ENCODE measurements at places on chromosomes 5 and 9.

DNA sequence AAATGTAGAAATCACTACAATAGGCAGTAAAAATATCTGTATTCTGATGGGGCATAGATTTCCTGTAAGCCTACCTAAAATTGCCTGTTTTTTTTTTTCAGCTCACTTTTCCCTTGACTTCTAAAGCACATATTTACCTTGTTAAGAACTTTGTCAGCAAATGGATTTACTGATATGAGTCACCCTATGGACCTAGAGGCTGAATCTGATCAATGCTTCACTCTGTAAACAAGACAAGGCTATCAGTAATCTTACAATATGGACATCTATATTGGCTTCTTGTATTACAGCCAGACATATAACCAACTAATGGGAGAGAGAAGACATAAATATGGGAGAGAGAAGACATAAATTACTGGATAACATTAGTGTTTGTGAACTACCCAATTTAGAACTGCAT, 792.7 kb upstream of the CHD1 start:
- DNase-seq = no peak

- no peak for DNase-seq
Measured at GRCh38 chr5:168699002-168699401, 119.8 kb upstream of the PANK3 start.

- no peak for DNase-seq
Measured at GRCh38 chr5:158147227-158147626, 288.3 kb upstream of the CLINT1 start.

DNA sequence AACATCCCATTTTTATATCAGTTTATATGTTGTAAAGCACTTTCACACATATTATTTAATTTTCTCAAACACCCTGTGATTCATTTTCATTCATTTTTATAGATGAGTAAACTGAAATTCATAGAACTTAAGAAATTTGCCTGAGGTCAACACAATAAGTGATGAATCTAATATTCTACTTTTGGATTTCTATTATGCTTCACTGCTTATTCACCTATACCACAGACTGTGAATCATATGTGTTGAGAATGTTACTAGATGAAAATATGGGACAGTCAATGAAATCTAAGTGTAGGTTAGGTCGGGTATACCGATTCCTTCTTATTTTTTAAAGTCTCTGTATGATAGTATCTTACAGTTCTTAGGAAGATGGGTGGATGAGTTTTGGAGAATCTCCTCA, 24.8 kb downstream of the CDC37L1 start:
- DNase-seq = no peak

GRCh38 chr5:6596388-6596787, 36.5 kb downstream of the NSUN2 start:
- no peak for DNase-seq

DNA sequence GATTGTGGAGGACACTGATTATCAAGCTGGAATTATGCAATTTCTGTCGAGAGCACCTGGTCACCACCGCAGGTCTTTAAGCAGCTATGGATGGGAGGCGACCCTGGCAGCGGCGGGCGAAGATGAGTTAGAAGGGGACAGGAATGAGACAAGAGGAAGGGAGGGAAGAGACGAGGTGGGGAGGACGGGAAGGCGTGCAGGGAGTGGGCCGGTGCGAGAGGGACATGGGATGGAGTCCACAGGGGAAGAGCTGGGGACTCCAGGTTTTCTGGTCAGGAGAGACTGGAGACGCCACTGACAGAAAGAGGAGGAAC, 192.3 kb downstream of the MELK start:
- DNase-seq = no peak

DNA sequence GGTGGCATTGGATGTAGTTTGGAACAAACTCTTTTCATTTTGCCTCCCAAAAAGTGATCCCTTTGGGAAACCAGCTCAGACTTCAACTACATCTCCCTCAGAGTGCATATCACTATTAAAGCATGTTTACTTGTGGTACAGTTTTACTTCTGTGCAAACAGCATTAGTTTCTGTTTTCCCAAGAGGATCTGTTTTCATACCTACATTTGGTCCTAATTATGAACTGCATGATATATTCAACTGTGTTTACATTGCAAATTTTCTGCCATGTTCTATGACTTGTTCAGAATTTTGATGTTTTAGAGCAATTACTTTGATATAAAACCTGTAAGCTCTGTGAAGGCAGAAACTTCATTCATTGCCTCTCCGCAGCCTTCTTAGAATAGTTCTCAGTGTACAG, 681.5 kb upstream of the ACO1 start:
- DNase-seq = no peak

DNA sequence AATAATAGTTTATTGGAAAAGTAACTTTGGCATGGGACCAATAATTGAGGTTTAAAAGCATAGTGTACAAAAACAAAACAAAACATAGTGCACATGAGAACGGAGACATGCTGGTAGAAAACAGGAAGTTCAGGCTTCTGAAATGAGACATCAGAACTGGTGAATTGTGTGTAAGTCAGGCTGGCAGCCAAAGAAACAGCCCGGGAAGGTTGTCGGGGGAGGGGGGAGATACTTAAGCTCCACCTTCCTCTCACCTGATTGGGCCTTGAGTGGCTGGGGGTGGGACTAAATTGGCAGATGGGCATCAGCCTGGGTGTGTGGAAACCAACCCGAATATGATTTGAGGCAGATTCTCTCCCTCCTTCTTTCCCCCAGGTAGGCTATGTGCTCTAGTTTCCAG, 256.3 kb downstream of the SMARCA2 start:
- no peak for DNase-seq

GRCh38 chr5:43073597-43074546, 33.8 kb upstream of the ANXA2R start:
- peak; percentile 48 for DNase-seq

DNA sequence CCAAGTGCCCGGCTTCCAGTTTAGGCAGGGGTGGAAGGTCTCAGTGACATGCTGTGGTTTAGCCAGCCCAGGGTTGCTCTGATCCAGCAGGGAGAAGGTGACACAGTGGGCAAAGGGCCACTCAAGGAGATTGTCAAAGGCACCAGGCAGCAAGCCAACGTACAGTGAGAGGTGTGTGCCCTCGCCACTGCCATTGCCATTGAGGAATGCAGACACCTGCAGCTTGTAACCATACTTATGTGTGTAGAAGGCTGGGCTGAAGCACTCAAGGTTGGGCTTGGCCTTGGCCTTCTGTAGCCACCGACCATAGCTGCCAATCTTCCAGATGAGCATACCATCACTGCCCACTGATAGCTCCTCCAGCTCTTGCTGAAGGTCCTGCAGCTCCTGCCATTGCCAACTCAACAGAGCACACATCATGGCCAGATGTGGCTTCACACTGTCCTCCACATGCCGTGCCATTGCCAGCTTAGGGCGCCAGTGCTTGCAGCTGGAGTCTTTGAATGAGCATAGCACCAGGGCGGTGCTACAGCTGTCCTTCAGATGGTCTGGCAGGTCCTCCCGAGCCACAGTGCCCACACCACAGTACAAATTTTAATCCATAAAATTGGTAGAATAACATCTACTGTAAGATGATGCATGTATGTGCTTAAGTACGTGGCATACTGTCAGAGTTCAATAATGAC, 59.7 kb upstream of the HMHB1 start:
- no peak for DNase-seq

- DNase-seq = no peak
Measured at GRCh38 chr9:8858596-8859161, 1059.1 kb upstream of the DMAC1 start.

Data from stimulated activated naive CD8-positive, alpha-beta T cell treated with anti-CD3 and anti-CD28 coated beads, Interleukin-15, amount 100 ng/mL, for 72 hours (primary cell).